Activated T-helper 17 cell treated with anti-CD3 and anti-CD28 coated beads, Interleukin-2, amount 50 U/mL, for 72 hours (primary cell): ENCODE measurements at places on chromosomes 13 and 19. TPM values are rescaled to one million over a fixed set of nuclear protein-coding genes. Genes with fewer than 3 reads are reported as not detected.

DNA sequence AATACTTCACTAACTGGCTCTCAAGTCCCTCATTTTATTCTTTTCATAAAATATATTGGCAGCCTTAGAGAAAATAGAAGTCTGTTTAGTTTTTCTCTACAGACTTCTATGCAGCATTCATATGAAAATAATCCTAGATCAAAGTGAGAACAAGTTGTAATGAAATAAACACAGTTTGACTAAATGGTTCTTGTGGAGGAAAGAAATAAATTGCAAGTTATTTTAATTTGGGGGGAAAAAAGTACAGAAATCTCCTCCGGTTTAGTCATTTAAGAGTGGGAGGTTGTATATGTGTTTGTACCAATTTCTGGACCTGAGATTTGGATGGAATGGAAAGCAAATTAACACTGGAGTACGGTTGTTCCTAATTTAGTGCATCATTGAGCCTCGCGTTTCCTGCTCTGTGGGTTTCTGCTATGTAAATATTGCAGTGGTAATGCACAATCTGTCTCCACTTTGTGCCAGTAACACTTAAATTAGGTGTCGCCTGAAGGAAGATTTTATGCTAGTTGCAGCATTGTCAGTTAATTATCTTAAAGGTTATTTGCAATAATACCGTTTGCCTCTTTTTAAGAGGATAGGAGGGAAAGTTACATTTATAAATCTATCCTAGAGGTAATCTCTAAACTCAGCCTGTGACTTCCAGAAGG lies 100.2 kb downstream of the ZIC5 start:
- no peak for ATAC-seq

The TEX26 gene
- total RNA-seq, result not detected

The ZFP82 gene
- 7.4 TPM for total RNA-seq

DNA sequence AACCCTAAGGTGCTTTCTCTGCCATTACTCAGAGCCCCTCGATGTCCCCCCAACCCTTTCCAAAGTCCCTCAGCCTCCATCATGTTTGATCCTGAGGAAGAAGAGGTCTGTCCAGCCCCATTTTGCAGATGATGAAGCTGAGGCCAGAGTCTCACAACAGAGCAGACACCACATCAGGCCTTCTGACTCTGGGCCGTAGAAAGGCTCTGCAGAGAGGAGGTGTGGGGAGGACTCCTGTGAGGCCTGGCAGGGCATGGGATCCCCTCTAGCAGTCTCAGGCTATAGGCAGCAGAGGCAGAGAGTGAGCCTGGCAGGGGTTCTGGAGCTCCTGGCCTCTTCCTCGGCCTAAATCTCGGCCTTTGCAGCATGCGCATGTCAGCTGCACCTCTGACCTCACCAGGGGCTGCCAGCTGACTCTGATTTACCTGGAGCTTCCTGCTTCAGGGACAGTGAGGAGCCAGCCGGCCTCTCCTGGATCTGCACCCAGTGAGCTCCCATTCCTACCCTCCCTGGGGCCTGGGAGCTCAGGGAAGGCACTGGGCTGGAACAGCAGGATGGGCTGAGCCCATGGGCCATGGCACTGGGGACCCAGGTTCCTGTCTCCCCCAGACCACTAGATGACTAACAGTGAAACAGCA lies 41.7 kb upstream of the VSTM2B start:
- no peak for ATAC-seq

DNA sequence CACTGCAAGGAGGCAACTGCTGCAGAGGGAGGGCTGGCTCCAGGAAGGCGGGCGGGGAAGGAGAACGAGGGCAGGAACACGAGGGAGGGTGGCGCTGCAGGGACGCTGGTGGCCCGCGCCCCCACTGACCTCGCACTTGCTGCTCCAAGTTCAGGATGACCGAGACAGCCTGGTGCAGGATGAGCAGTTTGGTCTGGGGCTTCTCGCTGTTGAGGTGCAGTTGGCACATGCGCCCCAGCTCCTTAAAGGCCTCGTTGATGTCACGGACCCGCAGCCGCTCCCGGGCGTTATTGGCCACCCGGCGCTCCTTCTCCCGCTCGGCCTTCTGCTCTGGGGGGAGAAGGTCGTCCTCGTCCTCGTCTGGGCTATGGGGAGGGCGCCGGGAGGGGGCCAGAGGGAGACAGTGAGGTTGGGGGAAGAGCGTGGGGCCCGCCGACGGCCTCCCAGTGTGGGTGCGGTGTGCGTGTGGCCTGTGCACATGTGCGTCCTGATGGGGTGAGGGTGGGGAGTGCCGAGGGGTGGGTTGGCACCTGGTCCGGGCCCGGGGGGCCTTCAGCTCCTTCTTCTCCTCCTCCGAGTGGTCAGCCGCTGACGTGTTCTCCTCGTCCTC lies 10.0 kb upstream of the UQCR11 start:
- ATAC-seq, result no peak
